ENCODE measurements at places on chromosomes 7 and 10. TPM values are rescaled to one million over a fixed set of nuclear protein-coding genes. Genes with fewer than 3 reads are reported as not detected.

Gene SPDYE3
- total RNA-seq = not detected

DNA sequence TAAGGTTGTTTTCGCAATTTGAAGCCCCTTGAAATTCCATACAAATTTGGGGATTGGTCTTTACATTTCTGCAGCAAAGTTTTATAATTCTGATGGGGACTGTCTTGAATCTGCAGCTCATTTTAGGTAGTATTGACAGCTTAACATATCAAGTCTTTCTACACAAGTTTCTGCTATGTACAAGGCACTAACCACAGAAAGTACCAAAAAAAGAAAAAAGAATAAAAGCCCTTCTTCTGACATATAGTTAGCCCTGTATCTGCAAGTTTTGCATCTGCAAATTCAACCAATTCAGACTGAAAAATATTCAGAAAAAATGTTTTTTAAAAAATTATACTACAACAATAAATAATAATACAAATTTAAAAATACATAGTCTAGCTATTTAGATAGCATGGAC lies 15.3 kb downstream of the POT1 start:
- H3K4me1 ChIP-seq = no peaks in the 10 kb centered on the region
- no peak overlapping the region for H3K27ac ChIP-seq
- H3K27me3 ChIP-seq = no peaks in the 10 kb centered on the region
- no peak for DNase-seq
- no peaks in the 10 kb centered on the region for H3K36me3 ChIP-seq

DNA sequence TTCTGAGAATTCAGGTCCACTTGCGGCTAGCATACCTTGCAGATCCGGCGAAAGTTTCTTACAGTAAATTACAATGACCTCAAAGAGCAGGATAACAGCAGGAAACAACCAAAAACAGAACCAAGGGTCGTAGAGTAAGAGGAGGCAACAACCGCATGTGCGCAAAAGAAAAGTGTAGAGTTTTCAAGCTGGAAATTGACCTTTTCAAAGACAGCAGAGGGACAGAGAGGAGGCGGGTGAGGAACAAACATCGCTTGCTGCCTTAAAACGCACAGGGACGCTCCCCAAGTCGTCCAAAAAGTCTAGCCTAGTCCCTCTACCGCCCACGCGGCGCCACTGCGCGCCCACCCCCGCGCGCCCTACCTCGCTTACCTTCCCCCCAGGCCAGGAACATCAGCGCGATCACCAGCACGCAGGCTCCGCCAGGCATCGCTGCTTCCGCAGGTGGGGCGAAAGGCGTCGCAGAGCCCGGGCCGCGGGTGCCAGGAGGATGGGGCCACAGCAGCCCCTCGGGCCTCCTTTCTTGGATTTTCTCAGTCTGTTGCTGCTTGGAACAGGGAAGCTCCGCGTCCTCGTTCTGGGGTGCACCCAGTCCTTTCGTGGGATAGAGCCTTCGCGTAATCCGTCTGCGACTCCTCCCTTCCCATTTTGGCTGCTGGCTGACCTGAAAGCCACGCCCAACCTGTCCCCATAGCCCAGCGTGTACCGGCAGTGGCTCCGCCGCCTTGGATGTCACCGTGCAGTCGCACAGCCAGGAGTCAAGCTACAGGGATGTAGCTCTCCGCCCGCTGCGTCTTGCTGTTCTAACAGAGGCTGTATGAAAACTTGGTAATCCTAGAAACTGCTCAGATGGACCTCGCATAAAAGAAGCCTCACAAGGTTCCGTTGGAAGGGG lies at the start of gene VWDE:
TSS of gene VWDE (minus strand) at position 579 of the 895 bp plus-strand sequence. CDS start at position 430, 149 bp downstream.
- H3K4me3 ChIP-seq = peak within 1 kb of the TSS; percentile 92
- DNase-seq = peak; percentile 37
- peak within 1 kb of the TSS; percentile 43 for H3K27ac ChIP-seq
- peaks cover 3% of the 10 kb centered on the region for H3K27me3 ChIP-seq

GRCh38 chr7:150377196-150377595 lies 1.9 kb upstream of the ZNF775 start:
- peaks cover 24% of the 10 kb centered on the region for H3K27me3 ChIP-seq
- peaks cover 65% of the 10 kb centered on the region for H3K4me1 ChIP-seq
- H3K4me3 ChIP-seq = peak overlapping the region; percentile 77

- H3K36me3 ChIP-seq = peaks cover 10% of the 10 kb centered on the region
- H3K27me3 ChIP-seq = peaks cover 7% of the 10 kb centered on the region
- peaks cover 23% of the 10 kb centered on the region for H3K4me1 ChIP-seq
- H3K4me3 ChIP-seq = no peak overlapping the region
- H3K27ac ChIP-seq = no peak overlapping the region
- no peak for DNase-seq
Observed at GRCh38 chr10:119523895-119524719, 18.4 kb downstream of the RGS10 start.

GRCh38 chr7:158454631-158455030 lies 133.0 kb downstream of the PTPRN2 start:
- no peak overlapping the region for H3K4me3 ChIP-seq
- no peak overlapping the region for H3K27ac ChIP-seq
- H3K27me3 ChIP-seq = peaks cover 32% of the 10 kb centered on the region
- H3K4me1 ChIP-seq = no peaks in the 10 kb centered on the region
